ENCODE measurements at places on chromosomes 5 and 9.

GRCh38 chr5:158609333-158610050 lies 490.2 kb downstream of the EBF1 start:
- no peak for DNase-seq

DNA sequence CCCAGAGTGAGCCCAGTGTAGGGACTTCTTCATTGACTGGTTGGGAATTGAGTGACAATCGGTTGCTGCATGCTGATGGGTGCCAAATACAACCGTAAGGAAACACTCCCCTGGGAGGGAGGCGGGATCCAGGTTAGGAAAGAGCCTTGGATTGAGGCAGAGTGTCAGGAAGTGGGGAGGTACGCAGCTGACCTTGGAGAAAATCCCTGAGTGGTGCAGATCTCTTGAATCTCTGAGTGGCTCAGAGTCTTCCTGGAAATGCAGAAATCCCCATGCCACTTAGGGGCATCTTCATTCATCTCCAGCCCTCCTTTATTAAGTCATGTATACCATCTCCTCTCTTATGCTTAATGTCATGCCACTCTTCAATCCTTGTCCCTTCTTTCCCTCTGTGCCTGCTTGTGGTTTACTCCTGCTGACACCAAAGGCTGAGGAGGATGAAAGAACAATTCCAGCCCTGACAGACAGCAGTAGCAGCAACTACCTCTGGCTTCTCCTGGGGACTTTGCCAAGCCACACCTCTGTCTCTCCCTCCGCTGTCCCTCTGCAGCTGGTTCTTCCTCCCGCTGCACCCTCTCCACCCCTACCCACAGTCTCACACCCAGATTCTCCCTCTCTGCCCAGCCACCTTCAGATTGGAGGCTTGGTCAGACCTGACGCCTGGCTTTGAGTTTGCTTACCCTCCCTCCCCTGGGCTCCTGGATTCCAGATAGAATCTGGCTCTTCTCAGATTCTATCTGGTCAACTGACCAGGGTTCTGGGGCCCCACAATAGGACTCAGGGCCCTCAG lies 14.1 kb upstream of the LCP2 start:
- DNase-seq = no peak

- peak; percentile 14 for DNase-seq
These were observed 89.3 kb upstream of the IL12B start for GRCh38 chr5:159419576-159419975.

- no peak for DNase-seq
These were observed 260.4 kb upstream of the IRX4 start for GRCh38 chr5:2143088-2143487.

GRCh38 chr9:112110094-112110776 lies 64.9 kb downstream of the SUSD1 start:
- no peak for DNase-seq

DNA sequence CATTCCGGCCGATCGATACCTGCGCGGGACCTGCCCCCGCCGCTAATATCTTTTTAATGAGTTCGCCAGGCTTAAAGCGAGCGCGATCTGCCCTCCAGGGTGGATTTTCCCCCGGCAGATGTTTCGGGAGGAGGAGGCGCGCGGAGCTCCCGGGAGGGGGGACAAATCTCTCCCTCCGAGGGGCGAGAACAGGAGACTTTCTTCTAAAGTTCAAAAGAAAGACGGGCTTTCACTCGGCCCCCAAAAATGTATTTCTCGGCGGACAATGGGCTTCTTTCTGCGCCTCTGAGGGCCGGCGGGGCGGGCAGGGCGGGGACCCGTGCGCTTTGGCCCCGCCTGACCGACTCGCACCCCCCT lies 4.1 kb upstream of the PRDM12 start:
- DNase-seq = no peak

GRCh38 chr9:113589407-113589806 lies 125.9 kb downstream of the RGS3 start:
- no peak for DNase-seq

DNA sequence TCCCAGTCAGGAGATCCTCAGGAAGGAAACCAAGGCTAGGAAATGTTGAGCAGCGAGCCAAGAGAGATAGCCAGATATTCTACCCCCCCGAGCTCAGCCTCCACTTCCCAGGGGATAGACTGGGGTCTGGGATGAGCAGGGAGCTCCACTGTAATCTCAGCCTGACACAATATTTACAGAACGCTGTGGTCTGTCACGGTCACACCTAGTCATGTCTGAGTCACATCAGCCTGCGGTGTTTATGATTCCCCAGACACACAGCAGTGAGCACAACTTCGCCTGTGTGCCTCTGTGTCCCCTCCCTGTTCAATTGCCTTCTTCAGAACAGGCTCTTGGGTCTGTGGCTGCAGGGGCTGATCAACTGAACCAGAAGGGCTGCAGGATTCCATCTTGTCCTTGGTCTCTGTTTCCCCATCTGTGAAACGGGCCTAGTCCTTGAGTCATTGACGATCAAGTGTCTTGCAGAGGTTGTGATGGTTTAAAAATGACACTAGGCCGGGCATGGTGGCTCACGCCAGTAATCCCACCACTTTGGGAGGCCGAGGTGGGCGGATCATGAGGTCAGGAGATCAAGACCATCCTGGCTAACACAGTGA lies 8.6 kb upstream of the PRRX2 start:
- peak; percentile 27 for DNase-seq

GRCh38 chr5:168528521-168529373 lies at the start of gene FBLL1:
Gene FBLL1, plus strand, starts transcription at chr5:168529305. Its CDS starts 200 bp downstream, at chr5:168529505.
- DNase-seq = no peak

GRCh38 chr9:114048533-114049415 lies 29.3 kb downstream of the AMBP start:
- no peak for DNase-seq

- no peak for DNase-seq
These were observed 118.2 kb downstream of the BOD1 start for GRCh38 chr5:173498286-173498685.

GRCh38 chr5:21121213-21121612 lies 1133.2 kb upstream of the CDH18 start:
- DNase-seq = no peak

DNA sequence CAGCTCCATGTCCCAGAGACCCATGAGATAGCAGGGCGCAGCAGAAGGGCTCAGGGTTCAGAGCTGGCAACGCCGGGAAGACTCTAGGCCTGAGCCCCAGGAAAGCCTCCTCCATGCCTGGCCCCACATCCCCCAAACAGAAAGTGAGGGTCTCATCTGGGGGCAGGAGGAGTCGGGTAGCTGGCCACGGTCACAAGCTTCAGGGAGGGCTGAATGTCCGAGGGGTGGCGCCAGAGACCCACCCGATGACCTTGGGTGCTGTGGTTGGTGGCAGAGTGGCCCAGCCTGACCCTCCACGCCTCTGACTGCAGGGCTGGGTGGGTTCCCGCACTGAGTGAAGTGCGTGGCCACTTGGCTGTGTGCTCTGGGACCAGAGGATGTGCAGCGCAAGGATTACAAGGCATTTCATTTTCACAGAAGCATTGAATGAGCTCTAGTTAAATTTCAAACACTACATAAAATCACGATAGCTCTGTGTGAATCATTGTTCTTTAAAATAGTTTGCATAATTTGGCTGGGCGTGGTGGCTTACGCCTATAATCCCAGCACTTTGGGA lies 3.0 kb downstream of the C8G start:
- peak; percentile 51 for DNase-seq

- DNase-seq = no peak
These were observed 205.6 kb downstream of the C9orf50 start for GRCh38 chr9:129414993-129415941.

GRCh38 chr5:54537725-54538124 lies 20.2 kb downstream of the SNX18 start:
- DNase-seq = no peak

GRCh38 chr5:180555168-180555921 lies 36.0 kb downstream of the SCGB3A1 start:
- DNase-seq = no peak
